ENCODE measurements at places on chromosomes 4 and X.
A peak's percentile ranks its signal among the peaks of the same experiment; 100 is the strongest.

- no peak for DNase-seq
These were observed 164.1 kb upstream of the FAT1 start for GRCh38 chr4:186887752-186888151.

- no peak for DNase-seq
These were observed 1.8 kb upstream of the FRMPD3 start for GRCh38 chrX:107447642-107448041.

DNA sequence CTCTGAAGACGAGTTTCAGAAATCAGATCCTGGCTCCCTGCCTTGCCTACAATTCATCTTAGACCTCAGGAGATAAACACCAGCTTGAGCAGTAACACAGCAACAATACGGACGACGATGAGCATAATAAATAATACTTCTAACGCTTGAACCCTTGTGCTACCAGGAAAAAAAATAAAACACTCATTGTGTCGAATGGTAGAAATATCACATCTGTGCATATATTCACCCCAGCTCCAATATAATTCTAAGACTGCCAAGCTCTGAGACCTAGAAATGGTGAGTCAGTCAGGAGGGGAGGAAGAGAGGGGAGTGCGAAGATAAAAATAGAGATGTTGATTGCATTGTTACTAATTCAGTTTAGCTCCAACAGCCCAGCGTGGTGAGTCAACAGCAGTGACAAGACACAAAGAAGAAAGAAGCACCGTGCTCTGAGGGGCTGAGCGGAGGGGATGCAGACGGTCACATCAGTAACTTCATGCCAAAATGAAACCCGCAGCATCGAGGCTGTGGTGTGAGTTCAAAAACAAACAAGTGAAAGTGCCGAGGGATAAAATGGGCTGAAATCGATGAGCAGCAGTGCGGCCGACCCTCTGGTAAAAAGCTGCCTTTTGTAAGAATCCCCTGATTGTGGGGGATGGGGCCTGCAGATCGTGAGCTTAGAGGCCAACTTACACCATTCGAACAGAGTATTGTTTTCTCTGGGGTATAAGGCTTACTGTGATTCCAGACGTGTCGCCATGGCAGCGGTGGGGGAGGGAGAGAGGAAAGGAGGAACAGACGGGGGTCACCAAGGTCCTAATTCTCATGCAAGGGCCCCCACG, 150.4 kb downstream of the MGST2 start:
- DNase-seq, result peak; percentile 42

- no peak for DNase-seq
These were observed 7.6 kb upstream of the TBC1D19 start for GRCh38 chr4:26576231-26576739.

GRCh38 chr4:154035341-154035740, 246.5 kb upstream of the SFRP2 start:
- DNase-seq, result no peak

GRCh38 chr4:189443341-189443740, 497.3 kb upstream of the FRG1 start:
- DNase-seq, result no peak

DNA sequence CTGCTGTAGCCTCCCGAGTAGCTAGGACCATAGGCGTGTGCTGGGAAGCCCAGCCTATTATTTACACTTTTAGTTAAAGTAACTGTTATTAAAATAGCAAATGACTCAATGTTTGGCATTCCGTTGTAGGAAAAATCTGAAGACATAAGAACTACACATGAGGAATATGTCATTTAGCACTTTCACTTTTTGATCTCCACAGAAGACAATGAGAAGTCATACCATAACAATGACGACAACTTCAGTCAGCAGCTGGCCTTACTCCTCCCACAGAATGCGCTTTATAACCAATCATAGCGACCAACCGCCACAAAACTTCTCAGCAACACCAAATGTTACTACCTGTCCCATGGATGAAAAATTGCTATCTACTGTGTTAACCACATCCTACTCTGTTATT, 6.7 kb downstream of the GPR34 start:
- DNase-seq, result no peak

DNA sequence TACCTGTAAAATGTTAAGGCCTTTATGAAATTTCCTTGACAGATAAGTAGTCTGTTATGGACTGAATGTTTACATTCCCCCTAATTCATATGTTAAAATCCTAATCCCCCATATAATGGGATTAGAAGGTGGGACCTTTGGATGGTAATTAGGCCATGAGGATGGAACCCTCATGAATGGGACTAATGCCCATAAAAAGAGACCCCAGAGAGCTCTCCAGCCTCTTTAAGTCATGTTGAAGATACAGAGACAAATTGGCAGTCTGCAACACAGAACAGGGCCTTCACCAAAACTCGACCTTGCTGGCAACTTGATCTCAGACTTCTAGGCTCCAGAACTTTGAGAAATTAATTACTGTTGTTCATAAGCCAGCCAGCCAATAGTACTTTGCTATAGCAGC, 1344.5 kb upstream of the PCDH7 start:
- no peak for DNase-seq

DNA sequence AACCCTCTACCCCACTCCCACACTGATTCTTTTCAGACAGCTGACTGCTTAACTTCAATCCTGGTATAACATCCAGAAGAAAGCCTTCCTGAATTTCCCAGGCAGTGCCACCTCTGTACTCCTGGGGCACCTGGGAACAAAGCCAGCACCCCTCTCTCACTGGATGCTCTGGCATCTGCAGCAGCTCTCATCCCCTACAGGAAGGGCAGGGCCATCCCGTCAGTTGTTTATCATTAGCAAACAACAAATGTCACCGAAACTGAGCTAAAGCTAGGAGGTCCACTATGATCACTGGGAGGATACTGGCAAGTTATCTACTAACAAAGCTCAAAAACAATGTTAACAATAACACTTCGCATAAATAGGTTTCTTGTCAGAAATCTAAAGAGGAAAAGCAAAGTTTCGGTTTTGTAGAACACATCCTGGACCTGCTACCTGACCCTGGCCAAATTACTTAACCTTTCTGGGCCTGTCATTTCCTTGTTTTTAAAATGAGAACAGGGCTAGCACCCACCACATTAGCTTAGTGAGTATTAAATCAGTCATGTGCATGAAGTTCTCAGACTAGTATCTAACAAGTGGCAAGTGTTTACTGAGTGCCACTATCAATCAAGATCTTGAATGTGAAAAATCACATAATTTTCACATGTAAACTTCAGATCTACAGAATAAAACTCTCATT, 86.6 kb downstream of the NR3C2 start:
- no peak for DNase-seq

DNA sequence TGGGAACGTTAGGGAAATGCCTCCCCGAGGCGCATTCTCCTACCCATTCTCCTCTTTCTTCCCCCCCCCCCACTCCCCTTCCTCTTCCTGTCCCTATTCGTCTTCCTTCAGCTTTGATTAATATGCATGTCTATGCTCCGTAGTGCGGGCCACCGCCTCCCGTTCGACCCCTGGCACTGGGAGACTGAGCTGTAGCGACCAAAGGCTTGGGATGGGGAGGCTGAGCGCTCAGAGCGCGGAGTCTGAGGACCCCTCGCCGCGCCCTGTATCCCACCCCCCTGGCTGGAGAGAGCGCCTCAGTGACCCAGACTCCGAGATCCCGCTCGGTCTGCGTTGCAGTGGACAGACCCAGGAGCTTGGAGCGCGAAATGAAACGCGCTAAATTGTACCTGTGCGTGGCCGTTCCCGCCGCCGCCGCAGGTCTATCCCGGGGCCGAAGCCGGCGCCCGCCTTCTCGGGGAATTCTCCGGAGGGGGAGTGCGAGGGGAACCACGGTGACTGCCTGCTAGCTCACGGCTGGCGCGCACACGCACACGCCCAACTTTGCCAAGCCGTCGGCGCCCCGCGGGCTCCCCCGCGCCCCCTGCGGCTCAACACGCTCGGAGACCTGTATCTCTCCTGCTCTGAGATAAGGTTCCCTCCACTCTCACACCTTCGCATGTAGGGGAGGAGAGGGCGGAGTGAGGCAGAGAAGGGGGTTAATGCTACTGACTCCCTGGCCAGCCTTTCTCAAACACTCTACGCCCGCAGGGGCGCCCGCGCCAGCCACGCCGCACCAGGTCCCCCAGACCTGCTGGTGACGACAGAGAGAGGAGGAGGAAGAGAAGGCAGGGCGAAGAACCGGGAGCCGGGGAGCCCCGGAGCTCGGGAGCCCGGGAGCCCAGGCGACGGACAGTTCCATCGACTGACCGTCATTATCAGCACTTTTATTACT, 1.5 kb upstream of the PTCHD1 start:
- DNase-seq, result no peak

DNA sequence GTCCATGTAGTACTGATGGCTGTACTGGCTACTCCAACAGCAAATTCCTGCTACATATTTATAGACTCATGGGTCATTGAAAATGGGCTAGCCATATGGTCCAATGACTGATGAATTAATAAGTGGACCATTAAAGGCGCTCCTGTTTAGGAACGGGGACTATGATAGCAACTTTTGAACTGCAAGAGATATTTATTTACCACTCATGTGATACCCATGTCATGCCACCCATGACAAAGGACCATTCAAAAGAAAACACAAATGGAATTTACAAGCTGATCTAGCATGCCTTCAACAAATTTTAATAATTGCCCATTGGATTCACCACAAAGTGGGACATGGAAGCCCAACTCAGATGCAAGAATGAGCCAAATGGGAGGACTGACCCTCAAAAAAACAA, 240.0 kb upstream of the GALNTL6 start:
- no peak for DNase-seq

- DNase-seq, result no peak
These were observed 85.0 kb downstream of the CLNK start for GRCh38 chr4:10599574-10599973.

DNA sequence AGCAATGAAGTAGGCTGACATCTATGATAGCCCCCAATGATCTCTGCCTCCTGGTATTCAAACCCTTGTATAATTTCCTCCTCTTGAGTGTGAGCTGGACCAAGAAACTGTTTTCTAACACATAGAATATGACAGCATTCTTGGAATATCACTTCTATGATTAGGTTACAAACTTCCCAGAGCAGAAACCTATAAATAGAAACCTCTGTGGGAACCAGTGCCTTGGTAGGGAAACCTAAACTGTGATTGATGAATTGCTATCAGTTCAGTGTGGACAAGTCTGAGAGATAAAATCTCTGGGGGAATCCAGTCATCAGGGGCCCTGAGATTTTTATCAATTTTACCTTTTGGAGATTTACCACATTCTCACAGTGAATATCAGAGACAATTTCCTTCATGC, 756.5 kb upstream of the AGA start:
- DNase-seq, result no peak

DNA sequence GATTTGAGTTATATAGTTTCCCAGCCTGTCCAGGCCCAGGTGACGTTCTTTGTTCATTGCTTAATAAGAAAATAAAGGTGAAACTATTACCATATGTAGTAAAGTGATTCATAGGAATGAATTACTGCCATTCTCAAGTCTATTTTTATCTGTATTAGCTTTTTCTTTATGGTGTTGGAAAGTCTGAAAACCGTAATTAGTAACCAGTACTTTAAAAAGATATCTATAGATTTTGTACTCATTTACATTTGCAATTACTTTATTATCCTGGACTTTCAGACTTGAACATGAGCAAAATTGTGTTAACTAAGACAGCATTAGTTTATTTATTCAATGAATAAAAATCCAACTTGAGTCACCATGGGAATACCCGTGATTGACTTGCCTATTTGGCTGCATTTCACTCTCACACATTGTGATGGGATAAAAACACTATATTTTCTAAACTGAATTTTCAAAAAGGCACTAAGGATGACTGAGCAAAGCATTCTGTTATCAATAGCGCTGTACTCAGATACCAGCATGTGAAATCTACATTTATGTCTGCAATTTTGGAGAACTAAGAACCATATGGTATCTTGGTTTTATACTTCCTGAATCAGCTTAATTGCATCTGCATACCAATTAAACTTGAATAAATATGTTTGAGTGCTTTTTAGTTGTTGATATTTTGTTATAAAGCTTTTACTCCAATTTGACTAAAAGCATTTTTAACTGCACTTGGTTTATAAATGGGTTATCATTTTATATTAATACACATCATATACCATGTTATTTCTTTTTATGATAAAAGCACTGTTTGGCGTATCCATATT, 154.6 kb downstream of the CCSER1 start:
- no peak for DNase-seq

DNA sequence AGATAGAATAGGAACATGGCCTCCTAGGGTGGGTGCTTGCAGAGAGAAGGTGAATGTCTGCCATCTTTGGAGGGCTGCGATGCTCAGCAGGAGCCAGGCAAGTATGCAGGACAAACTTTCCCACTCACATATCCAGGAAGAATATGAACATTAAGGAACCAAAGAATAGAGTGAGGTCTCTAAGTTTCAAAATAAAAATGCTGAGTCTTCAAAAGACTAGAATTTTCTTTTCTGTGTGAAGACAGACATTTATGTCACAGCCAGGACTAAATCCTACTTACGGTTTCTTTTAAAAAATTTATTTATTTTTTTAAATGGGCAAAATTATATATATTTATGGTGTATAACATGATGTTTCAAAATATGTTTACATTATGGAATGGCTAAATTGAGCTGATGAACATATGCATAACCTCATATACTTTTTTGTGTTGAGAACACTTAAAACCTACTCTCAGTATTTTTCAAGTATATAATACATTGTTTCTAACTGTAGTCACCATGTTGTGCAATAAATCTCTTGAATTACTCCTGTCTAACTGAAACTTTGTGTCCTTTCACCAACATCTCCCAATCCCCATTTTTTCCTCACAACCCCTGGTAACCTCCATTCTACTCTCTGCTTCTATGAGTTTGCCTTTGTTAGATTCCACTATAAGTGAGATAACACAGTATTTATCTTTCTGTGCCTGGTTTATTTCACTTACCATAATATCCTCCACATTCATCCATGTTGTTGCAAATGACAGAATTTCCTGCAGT, 177.8 kb upstream of the HAND2 start:
- no peak for DNase-seq

GRCh38 chr4:152045449-152045806, 284.6 kb upstream of the GATB start:
- DNase-seq, result no peak

GRCh38 chr4:38113132-38113531, 152.9 kb downstream of the PTTG2 start:
- no peak for DNase-seq

DNA sequence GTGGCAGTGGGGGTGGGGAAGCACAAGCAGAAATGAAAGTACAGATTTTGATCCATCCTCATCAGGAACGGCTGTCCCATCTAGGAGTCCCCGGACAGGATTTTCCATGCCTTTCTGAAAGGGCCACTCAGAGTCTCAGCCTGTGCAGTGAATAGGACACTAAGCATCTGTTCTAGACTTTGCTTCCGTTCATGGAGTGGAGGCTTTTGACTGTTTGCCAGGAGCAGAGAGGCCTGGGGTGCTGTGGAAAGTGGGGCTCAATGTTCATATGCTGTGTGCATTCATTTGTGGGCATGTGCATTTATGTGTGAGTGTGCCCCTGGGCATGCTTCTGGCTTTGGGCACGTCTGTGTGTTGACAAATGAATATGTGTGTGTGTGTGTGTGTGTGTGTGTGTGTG, 25.6 kb upstream of the MAMLD1 start:
- no peak for DNase-seq
